ENCODE measurements at places on chromosomes 4 and X. TPM values are rescaled to one million over a fixed set of nuclear protein-coding genes. Genes with fewer than 3 reads are reported as not detected.

The LDB2 gene
- not detected for total RNA-seq

The SLC49A3 gene
- 0.62 TPM for total RNA-seq

DNA sequence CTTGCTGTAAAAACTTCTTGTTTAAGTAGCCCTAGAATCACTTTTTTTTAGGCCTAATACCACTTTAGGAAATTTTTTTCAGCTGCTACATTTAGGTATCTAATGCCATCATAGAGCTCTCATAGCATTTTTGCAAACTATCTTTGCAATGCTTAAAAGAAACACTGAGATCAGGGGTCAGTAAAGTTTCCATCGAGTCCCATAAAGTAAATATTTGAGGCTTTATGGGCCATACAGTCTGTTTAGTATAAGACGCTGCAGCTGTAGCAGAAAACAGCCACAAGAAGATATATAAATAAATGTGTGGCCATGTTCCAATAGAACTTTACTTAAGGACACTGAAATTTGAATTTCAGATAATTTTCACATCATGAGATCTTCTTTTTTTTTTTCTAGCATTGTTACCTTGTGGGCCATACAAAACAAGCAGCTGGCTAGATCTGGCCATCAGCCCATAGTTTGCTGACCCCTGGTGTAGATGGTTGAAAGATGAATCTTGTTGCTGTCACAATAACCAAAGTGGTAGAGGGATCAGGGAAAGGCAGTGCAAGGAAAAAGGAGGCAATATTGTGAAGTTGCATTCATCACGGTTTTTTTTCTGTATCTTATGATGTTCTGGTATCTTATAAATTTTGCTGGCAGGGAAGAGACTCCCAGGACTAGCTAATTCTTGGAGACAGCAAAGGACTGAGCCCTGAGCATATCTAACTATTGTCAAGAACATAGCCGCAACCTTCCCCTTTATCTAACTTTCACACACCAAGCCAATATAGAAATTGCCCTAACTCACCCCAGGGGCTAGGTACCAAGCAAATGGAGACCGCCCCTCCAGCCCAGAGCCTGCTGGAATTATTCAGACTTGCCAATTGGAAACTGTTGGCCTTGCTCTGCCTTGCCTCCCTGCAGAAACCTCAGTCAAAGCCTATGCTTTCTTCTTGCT, 46.6 kb downstream of the RASGEF1B start:
- no peaks in the 10 kb centered on the region for H3K4me1 ChIP-seq
- no peak overlapping the region for H3K4me3 ChIP-seq
- H3K36me3 ChIP-seq: no peaks in the 10 kb centered on the region
- no peaks in the 10 kb centered on the region for H3K27me3 ChIP-seq
- no peak for DNase-seq

DNA sequence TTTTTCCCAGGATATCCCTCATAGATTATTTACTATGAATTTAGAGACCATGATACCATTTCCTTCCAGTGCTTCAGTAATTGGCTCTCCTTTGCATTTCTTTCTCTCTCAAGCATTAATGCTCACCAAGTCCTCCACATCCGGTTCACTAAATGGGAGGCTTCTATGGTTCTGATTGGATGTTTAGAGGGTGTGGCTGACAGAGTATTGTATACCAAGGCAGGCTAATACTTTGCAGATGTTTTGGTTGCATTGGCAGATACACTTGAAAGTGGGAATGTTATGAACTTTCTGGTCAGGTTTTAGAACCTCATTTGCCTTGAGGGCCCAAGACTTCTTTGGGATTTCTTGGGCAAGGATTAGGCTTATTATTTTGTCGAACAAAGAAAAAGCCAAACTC, 24.2 kb downstream of the CBLL2 start:
- H3K27ac ChIP-seq: no peak overlapping the region
- no peaks in the 10 kb centered on the region for H3K27me3 ChIP-seq
- DNase-seq: no peak
- H3K4me3 ChIP-seq: no peak overlapping the region
- H3K4me1 ChIP-seq: no peaks in the 10 kb centered on the region

DNA sequence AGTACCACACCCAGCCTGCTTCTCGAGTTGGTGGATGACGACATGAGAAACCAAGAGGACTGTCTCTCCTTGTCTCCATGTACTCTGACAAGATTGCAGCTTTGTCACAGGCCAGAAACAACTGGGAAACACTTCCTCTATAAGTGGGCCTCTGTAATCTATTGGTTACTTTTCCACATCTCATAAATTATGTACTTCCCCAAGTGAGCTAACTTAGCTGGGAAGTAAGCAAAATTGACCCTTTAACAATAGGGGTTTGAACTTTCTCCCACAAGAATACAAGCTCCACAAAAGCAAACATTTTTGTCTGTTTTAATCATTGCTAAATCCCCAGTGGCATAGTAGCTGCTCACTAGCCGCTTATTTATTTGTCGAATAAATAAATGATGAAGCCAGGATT, 14.1 kb upstream of the USO1 start:
- DNase-seq: no peak
- no peak overlapping the region for H3K4me3 ChIP-seq
- H3K4me1 ChIP-seq: no peaks in the 10 kb centered on the region

DNA sequence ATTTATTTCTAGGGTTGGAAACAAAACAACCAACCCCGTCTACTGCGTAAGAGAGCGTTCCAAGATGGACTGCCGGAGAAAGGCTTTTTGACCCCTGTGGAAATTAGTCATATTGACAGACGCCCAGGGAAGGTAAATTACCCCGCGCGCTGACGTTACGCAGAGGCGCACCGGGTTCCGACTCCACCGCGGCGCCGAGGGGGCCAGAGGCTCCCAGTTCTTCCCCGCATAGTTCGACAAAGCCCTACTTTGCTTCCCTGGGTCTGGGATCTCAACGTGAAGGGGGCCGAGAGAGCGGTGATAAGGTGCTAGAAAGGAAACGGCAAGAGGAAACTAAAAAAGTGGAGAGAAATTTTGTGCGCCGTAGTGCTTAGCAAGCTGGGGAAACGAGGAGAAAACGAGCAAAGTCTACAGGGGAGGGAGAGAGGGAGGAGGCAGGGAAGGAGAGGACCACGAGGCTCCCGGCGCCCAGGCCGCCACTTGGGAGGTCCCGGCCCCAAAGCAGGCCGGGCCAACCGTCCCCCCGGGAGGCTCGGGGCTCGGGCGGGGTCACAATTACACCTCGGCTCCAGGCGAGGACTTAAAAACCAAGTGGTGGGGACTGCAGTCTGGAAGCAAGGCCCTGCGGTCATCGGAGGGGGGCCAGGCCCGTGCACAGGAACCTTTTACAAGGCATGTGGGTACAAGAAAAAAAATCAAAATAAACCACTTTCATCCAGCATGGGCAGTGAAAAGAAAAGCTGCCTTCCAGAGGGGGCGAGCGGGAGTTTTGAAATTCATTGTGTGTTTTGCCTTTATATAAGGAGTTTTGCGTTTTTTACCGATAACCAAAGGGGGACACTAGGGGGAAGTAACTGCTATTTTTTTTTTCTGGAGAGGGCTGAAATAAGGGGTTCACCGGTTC, 13.2 kb downstream of the HAND2 start:
- no peaks in the 10 kb centered on the region for H3K4me1 ChIP-seq
- H3K4me3 ChIP-seq: no peak overlapping the region
- DNase-seq: no peak
- H3K36me3 ChIP-seq: no peaks in the 10 kb centered on the region

GRCh38 chrX:84487365-84488353, 14.6 kb downstream of the HDX start:
- no peaks in the 10 kb centered on the region for H3K27me3 ChIP-seq
- no peak for DNase-seq
- H3K36me3 ChIP-seq: no peaks in the 10 kb centered on the region
- H3K4me1 ChIP-seq: no peaks in the 10 kb centered on the region
- no peak overlapping the region for H3K27ac ChIP-seq

GRCh38 chr4:53804719-53805118, 213.4 kb upstream of the LNX1 start:
- H3K27ac ChIP-seq: no peak overlapping the region
- no peaks in the 10 kb centered on the region for H3K4me1 ChIP-seq
- H3K4me3 ChIP-seq: no peak overlapping the region
- no peaks in the 10 kb centered on the region for H3K36me3 ChIP-seq
- no peak for DNase-seq
